ENCODE measurements at places on chromosomes 4 and X.

DNA sequence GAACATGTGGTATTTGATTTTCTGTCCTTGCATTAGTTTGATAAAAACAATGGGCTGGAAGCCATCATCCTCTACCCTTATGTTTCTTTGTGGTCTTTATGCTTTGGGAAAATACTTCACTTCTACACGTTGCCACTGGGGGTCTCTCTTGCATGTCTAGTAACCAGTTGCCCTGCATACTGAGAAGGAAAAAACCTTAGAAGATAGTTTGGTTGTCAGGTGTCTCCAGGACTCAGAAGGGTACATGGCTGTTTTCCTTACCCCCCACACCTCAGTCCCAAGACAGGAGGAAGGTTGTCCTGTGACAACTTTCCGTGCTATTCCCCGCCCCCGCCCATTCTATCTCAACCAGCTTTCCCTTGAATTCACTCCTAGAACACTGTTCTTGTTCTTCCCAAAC is 62.1 kb upstream of the LANCL3 start:
- no peak for DNase-seq

DNA sequence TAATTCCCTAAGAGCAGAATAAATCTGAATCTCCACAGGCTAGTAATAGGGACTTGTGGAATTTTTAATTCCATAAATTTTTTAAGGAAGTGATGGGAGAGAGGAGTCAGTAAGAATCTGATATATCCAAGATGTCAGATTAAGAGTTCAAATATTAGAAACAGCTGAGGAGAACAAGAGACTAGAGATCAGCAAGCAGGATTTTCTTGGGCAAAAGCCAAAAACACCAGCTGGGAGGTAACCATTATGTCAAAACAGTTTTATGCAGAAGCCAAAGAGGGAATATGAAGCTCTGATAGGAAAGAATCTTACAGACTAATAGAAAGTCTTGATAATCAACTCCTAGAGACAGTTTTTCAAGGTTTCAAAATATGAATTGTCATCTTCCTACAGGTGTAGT is 72.2 kb upstream of the RBPJ start:
- DNase-seq: no peak

GRCh38 chr4:124322234-124323065 is 390.1 kb downstream of the ANKRD50 start:
- no peak for DNase-seq

GRCh38 chrX:41344053-41344452 is 10.1 kb downstream of the DDX3X start:
- DNase-seq: no peak

- DNase-seq: no peak
Observed at GRCh38 chrX:66110112-66110511, 53.9 kb upstream of the HEPH start.

GRCh38 chrX:136850441-136851175 is 29.9 kb downstream of the RBMX start:
- no peak for DNase-seq

DNA sequence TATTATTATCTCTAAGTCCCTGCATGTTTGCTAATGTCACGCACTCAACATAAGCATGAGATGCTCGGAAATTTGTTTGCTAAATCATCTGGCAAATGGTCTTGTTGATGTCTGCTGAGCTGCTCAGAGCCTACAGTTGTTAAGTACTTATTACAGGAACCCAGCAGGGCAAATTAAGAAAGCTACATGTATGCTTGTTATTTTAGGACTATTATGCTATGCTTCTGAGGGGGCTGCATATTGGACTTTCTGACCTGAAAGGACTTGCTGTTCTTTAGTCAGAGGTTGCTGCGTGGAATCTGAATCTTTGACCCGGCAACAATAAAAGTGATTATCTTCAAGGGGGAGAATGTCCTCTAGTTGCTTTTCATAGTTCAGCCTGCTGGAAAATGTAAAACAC is 36.3 kb upstream of the TENM3 start:
- no peak for DNase-seq
